Activated CD8-positive, alpha-beta T cell treated with anti-CD3 and anti-CD28 coated beads, Interleukin-2, amount 10 ng/mL, durations not matched to agents 7 days and 5 days (primary cell): ENCODE measurements at places on chromosomes 5 and 9. TPM values are rescaled to one million over a fixed set of nuclear protein-coding genes. Genes with fewer than 3 reads are reported as not detected.

Gene PCDHGB2
- total RNA-seq, result 0.13 TPM

Gene PSMD5
- total RNA-seq, result 47.9 TPM

Gene CAMK2A
- total RNA-seq, result not detected

Gene SLCO6A1
- total RNA-seq, result not detected

Gene CDO1
- total RNA-seq, result not detected

Gene OR1Q1
- not detected for total RNA-seq

Gene PCDHGA8
- total RNA-seq, result not detected

Gene SPATA31A7
- total RNA-seq, result not detected

Gene MCIDAS
- total RNA-seq, result not detected

GRCh38 chr9:70571258-70571657 lies 156.8 kb upstream of the KLF9 start:
- H3K27ac ChIP-seq, result no peak overlapping the region
- no peak for DNase-seq
- H3K36me3 ChIP-seq, result no peaks in the 10 kb centered on the region
- H3K27me3 ChIP-seq, result no peaks in the 10 kb centered on the region
- no peak overlapping the region for H3K4me3 ChIP-seq
- peaks cover 12% of the 10 kb centered on the region for H3K4me1 ChIP-seq

- DNase-seq, result no peak
- peaks cover 46% of the 10 kb centered on the region for H3K4me1 ChIP-seq
- no peaks in the 10 kb centered on the region for H3K27me3 ChIP-seq
- H3K4me3 ChIP-seq, result no peak overlapping the region
- peaks cover 5% of the 10 kb centered on the region for H3K36me3 ChIP-seq
Observed at GRCh38 chr9:76018235-76018634, 127.8 kb downstream of the PCSK5 start.

GRCh38 chr9:135090547-135090946 lies 3.1 kb downstream of the OLFM1 start:
- H3K4me1 ChIP-seq, result peaks cover 3% of the 10 kb centered on the region
- H3K4me3 ChIP-seq, result no peak overlapping the region
- no peak overlapping the region for H3K27ac ChIP-seq
- no peak for DNase-seq

GRCh38 chr5:160555581-160555970 lies 133.9 kb downstream of the PTTG1 start:
- no peak for DNase-seq
- no peaks in the 10 kb centered on the region for H3K36me3 ChIP-seq
- peaks cover 7% of the 10 kb centered on the region for H3K27me3 ChIP-seq
- no peak overlapping the region for H3K4me3 ChIP-seq

- H3K27me3 ChIP-seq, result peaks cover 75% of the 10 kb centered on the region
- DNase-seq, result no peak
- H3K36me3 ChIP-seq, result peaks cover 31% of the 10 kb centered on the region
- H3K27ac ChIP-seq, result no peak overlapping the region
- no peak overlapping the region for H3K4me3 ChIP-seq
Observed at GRCh38 chr5:77633207-77633675, 5.3 kb downstream of the OTP start.

GRCh38 chr9:133349965-133350616 lies 2.1 kb downstream of the RPL7A start:
- peak overlapping the region; percentile 48 for H3K4me3 ChIP-seq
- H3K36me3 ChIP-seq, result peaks cover 57% of the 10 kb centered on the region
- no peak for DNase-seq
- H3K27ac ChIP-seq, result peak overlapping the region; percentile 98
- H3K27me3 ChIP-seq, result no peaks in the 10 kb centered on the region
- H3K4me1 ChIP-seq, result peaks cover 70% of the 10 kb centered on the region

GRCh38 chr5:991472-992267 lies 16.9 kb upstream of the NKD2 start:
- peaks cover 4% of the 10 kb centered on the region for H3K36me3 ChIP-seq
- no peak for DNase-seq
- H3K4me3 ChIP-seq, result no peak overlapping the region
- peaks cover 23% of the 10 kb centered on the region for H3K27me3 ChIP-seq
- no peak overlapping the region for H3K27ac ChIP-seq
